ENCODE measurements at places on chromosomes 5 and 9.
A peak's percentile ranks its signal among the peaks of the same experiment; 100 is the strongest.

GRCh38 chr9:116661037-116661954 lies 25.8 kb upstream of the TRIM32 start:
- peak; percentile 13 for DNase-seq

DNA sequence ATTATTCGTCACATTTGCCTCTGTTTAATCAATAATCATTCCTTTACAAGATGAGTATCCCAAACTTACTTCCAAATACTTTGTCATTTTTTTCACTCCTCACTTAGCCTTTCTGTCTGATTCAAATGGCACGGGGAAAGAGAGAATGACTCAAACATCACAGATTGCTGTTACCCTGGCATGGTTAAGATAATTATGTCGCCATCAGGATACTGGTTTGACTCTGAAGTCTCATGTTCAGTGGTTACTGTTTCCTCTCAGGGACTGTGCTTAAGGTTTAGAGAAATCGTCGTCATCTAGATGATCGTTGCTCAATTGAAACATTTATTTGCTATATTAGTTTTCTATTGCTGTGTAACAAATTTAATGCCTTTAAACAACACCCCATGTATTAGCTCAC lies 45.2 kb upstream of the RAD23B start:
- no peak for DNase-seq

GRCh38 chr9:97638666-97639065 lies 5.0 kb downstream of the NCBP1 start:
- no peak for DNase-seq

- DNase-seq = peak; percentile 76
Observed at GRCh38 chr5:176611435-176611834, 1.5 kb upstream of the GPRIN1 start.

GRCh38 chr5:116446356-116447005 lies 128.1 kb downstream of the SEMA6A start:
- DNase-seq = no peak

GRCh38 chr9:6055216-6055615 lies 39.8 kb upstream of the RANBP6 start:
- peak; percentile 58 for DNase-seq

- DNase-seq = no peak
Observed at GRCh38 chr9:109906766-109907382, 126.9 kb downstream of the PALM2AKAP2 start.

DNA sequence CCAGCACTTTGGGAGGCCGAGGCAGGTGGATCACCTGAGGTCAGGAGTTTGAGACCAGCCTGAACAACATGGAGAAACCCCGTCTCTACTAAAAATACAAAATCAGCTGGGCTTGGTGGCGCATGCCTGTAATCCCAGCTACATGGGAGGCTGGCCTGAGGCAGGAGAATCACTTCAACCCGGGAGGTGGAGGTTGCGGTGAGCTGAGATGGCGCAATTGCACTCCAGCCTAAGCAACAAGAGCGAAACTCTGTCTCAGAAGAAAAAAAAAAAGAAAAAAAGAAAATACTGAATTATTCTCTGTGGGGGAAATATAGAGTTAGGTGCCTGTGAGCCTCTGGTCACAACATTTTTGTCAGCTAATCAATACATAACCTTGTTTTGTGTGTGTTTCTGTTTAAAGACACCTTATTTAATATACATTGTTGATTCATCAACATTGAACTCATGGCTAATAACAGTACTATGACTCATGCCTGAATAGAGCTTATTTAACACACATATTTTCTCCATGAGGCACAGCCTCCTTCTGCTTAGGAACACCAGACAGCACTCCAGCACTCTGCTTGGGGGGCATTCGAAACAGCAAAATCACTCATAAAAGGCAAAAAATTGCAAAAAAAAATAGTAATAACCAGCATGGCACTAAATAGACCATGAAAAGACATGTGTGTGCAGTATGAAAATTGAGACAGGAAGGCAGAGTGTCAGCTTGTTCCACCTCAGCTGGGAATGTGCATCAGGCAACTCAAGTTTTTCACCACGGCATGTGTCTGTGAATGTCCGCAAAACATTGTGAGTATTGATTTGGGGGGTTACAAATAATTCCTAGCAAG lies at the start of gene IL31RA:
Gene IL31RA, plus strand, starts transcription at position 519 of the 836 bp plus-strand sequence. Its CDS starts 214 bp downstream, at position 733.
- no peak for DNase-seq

- DNase-seq = peak; percentile 7
Observed at GRCh38 chr5:122723606-122724352, 51.1 kb upstream of the SNX2 start.

DNA sequence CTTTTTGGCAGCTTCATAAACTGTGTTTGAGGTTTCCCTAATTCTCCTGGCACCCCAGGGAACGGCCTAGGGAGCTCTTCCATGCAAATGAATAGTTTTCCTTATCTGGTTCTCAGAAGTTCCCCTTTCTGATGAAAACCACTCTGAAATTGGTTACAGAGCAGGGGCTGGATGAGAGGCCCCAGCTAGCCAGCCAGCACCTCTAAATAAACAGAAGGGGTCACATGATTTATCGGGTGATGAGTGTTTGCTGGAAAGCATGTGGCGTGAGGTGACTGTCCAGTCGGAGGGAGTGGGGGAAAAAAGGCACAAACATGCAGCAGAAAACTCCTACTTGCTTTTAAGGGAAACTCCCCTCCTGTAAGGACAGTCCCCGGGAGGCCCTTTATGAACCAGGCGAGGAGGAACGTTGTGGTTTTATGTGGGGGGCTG lies 261.2 kb upstream of the ANKRD55 start:
- no peak for DNase-seq

- DNase-seq = no peak
Observed at GRCh38 chr5:168260353-168261226, 30.9 kb upstream of the WWC1 start.

DNA sequence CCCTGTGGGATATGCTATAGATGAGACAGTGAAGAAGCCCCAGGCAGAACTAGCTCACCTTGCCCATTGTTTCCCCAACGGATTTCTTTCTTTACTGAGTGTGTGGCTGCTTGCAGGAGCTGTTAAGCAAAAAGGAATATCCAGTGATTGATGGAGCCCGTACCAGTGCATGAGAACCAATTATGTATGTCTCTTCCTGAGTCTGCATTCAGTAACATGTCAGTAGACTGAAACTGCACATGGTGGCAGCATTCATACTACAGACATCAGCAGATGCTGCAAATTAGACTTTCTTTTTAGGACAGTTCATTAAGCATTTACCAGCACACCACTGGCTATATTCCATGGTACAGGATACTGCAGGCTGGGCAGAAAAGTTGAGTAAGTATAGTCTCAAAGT lies 90.3 kb upstream of the PLCXD3 start:
- no peak for DNase-seq

- DNase-seq = no peak
Observed at GRCh38 chr5:152178350-152178699, 226.8 kb downstream of the NMUR2 start.

All from activated CD8-positive, alpha-beta T cell treated with anti-CD3 and anti-CD28 coated beads for 36 hours (primary cell).